ENCODE measurements at places on chromosomes 1 and 21.
A peak's percentile ranks its signal among the peaks of the same experiment; 100 is the strongest.

- DNase-seq, result no peak
Measured at GRCh38 chr1:205262731-205263171, 35.0 kb downstream of the TMCC2 start.

- no peak for DNase-seq
Measured at GRCh38 chr1:62386351-62387121, 50.3 kb upstream of the USP1 start.

DNA sequence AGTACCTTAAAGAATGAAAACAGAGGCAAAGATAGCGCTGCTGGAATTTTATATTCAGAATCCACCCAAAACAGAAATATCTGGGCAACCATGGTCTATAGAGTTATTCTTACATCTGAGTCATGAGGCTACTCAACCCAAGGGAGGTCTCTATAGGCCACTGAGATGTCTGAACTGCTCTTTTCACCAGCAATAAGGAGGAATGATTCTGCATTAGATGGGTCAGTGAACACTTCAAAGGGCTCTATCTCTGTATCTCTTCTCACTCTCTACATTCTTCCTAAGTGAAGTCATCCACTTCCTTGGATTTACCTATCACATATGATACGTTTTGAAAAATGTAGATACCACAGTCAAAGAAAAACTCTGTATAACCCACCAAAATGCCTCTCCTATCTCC, 90.2 kb upstream of the NGF start:
- no peak for DNase-seq

DNA sequence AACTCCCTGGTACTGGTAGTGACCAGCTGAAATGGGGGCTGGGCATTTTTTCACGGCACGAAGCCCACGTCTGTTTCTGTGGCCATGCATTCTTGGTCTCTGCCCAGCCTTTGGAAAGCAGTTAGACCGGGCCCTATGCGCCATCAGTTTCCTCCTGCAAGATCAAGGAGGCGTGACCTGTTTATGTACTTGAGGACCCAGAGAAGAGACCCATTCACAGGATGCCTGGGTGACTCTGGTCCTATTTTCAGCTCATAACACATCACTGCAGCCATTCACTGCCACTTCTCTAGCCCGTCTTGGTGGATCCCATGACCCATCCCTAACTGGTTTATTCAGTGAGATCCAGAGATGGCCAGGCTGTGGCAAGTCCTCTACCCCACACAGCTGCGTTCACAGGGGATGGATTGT, 70.4 kb downstream of the SPSB1 start:
- no peak for DNase-seq

GRCh38 chr1:195867638-195868037, 740.6 kb downstream of the KCNT2 start:
- no peak for DNase-seq

DNA sequence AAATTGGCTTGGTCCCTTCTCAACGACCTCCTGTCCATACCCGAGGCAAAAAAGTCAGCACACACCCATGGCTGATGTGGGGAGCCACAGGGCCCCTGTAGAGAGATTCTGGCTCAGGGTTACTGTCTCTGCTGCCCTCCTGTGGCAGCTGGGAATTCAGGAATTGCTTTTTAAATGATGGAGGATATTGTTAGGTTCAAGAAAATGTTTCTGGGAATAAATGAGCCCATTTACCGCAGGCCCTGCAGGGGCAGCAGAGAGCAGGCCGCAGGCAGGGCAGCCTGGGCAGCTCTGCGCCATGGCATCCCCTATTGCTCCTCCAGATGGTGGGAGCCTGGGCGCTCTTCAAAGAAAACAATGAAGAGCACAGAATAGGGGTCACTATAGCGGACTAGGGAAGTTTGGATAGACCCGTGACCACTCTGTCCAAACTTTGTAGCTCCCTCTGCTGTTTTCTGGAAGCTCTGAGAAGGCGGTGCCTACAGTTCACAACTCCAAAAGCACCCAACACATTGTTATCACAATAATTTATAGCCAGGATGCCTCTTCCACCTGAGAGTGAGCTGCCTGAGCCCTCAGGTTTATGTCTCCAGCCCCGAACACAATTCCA, 201.1 kb downstream of the BACH1 start:
- no peak for DNase-seq

GRCh38 chr1:203426870-203427269, 48.7 kb upstream of the PRELP start:
- no peak for DNase-seq

DNA sequence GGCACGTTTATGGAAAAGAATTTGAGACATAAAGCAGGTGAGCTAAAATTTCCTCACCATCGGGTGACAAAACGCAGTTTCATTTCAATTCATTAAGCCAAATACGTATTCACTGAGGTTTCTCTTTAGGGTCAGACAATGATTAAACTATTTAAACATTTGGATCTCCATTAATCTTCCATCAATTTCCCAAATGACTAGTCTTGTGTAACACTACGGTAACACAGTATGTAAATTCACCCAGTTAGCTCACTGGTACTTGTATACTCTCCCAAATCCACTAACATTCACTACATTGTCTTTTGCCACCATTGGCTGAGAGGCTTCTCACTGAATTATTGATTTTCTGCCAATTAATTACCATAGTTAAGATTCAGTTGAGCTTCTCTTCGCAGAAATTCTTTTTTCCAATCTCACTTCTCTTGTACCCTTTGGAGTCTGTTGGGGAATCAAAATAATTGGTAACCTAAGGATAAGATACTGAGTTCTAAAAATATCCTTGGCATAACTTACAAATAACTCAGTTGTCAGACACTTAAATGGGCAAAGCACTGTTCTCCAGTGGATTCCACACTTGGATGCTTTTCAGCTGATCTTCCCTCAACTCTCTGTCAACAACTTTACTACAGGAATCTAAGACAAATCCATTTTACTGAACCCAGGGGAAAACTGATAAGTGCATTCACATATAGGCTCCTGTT, 40.7 kb downstream of the SIPA1L2 start:
- DNase-seq, result no peak

GRCh38 chr1:55826381-55827080, 611.4 kb upstream of the USP24 start:
- DNase-seq, result no peak

GRCh38 chr1:12764016-12764415, 9.5 kb upstream of the PRAMEF12 start:
- no peak for DNase-seq

DNA sequence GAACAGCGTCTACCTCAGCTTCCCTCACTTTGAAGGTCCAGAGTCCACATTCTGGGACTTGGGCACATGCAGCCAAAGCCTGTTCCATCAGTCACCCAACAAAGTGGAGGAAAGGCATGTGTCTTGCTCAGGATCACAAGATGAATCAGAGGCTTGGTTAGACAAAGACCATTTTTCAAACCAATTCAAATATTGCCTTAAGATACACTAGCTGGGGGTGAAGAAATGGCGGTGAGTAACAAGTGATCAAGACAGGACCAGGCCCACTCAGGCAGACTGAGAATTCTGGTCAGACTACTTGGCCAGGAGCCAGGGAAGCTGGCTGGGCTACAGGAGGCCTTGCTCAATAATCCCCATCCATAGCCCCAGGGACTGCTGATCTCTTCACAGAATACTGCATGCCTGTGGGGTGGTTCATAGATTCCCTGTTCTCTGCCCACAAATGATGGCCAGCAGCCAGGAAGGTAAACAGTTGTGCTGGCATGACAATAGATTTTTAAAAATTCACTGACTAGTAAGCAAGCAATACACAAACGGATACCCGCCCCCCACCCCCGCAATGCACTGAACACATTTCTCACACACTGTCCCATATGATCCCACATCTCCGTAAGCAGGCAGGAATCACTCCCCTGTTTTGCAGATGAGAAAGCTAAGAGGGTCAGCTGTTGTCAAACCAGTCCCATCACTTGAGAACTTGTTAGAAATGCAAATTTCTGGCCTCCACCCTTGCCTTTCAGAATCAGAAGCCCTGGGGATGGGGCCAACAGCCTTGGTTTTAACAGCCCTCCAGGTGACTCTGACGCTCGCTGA, 27.2 kb downstream of the ERI3 start:
- no peak for DNase-seq

DNA sequence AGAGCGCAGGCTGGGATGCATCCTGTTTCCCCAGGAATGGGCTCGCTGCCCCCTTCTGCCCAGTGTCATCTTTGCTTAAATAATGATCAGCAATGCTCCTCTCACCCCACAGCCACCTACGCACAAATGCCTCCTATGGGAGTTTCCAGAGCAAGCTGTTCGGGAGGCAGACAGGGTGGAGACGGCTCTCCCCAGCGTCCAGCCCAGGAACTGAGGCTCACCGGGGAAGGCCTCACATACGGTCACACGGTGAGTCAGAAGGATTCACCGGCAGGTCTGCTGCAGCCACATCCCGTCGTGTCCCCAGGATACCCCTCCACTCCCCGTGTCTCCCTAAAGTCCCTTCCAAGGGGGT, 40.3 kb upstream of the RUNX3 start:
- DNase-seq, result no peak

DNA sequence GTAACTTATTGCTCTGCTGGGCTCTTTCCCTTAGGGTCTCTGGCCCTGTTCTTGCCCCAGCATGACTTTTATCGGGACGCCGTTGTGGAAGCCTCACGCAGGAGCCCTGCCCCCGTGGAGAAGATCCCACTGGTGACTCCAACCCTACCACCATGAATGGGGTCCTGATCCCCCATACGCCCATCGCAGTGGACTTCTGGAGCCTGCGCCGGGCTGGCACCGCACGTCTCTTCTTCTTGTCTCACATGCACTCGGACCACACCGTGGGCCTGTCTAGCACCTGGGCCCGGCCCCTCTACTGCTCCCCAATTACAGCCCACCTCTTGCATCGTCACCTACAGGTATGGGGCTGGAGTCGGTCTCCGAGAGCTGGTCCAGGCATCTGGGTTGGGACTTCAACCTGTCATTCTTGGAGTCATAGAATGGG, 322 bp downstream of the DCLRE1B start:
- DNase-seq, result peak; percentile 5

GRCh38 chr21:43851593-43851992, 13.4 kb upstream of the AGPAT3 start:
- DNase-seq, result no peak

DNA sequence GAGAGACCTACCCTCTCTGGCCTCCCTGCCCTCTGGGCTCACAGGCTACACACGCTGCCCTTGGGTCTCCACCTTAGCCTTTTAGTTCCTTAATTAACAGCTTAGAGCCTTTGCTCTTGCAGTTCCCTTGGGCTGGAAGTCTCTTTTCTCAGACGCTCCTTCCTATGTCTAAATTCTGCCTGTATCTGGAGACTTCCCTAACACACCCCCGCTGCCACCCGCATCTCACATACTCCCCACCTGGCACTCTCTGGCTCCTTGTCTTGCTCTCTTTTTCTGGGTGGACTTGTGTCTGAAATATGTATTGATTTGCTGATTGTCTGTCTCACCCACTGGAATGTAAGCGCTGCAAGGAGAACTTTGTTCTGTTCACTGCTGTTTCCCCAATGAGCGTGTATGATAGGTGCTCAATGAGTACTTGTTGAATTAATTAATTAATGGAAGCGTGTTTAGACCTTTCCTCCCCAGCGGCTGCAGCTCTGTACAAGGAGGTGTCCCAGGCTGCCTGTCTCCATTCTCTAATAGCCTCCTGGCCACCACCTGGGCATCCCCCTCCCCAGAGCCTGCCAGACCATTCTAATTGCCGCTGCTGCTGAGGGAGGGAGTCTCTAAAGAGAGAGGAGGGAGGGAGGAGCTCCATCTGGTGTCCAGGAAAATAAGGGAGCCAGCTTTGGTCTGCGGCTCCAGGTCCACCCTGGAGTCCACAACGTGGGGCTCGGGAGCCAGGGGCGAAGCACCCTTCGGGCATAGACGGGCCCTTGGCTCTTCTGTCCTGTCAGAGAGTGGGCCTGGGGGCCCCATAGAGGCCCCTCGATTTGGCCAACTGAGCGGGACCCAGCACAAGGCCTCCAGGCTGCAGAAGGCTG, 95.4 kb downstream of the RNF220 start:
- DNase-seq, result no peak

DNA sequence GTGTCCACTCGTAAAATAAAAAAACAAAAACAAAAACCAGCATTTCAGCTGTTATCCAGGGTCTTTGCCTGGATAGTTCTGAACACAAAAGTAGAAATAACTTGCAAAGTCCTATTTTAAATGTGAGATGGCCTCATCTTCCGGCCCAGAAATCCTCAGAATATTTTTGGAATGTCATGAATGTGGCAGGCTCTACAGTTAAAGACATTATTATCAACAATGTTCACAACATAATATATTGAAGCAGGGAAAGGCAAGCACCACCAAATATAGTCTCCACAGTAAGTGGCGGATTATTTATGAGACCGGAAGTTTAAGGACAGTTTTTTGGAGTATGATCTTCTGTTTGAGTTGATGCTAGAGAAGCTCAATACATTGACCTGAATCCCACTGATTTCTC, 1.2 kb upstream of the C1orf198 start:
- DNase-seq, result no peak

- no peak for DNase-seq
Measured at GRCh38 chr1:171218661-171219060, 29.6 kb upstream of the FMO1 start.

GRCh38 chr1:64917328-64917861, 49.0 kb downstream of the JAK1 start:
- no peak for DNase-seq

DNA sequence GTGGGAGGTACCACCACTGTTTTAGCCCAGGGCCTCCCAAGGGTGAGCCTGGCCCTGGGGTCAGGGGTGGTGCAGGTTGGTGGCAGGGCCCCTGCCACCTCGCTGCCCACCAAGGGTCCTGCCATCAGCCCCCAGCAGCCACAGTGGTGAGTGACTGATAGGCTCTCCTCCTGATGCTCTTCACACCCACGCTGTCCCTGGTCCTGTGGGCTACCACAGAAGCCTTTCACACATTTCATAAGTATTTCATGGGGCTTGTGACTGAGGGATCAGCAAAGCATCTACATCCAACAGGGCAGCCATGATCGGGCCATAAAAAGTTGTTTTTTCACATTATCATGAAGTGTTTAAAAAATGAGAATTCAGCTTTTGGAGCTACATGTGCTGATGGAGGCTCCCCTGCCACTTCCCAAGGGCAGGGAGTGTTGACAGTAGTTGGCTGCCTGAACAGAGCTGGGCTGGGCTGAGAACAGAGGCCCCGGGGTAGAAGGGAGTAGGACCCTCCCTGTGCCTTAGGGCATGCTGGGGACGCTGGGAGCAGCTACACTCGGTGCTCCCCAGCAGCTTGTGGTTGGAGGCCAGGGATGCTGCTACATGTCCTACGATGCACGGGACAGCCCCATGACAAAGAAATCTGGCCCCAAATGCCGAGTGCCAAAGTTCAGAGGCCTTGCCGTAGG, 73.1 kb upstream of the TMEM51 start:
- DNase-seq, result no peak

DNA sequence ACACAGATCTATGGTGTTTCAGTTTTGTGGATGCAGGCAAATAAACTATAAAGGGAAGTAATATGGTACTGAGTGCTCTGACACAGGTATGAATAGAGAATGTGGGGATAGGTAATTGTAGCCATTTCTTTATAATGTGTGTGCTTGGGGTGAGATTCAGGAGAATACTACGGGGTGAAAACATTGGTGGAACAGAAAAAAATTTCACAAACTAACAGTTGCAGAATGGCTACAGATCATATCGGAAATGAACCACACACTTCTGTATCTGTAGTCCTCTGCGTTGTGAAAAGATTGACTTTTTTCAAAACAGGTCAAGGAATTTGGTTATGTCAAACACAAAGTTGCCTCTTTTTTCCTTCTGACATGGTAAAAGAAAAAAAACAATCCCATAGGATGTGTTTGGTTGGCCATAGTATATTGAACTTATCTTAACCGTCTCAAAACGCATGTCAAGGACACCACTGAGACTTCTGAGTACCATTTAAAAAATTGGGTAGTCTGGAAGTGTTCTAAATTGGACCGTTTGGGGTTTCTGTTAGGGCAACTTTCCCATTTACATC, 1.1 kb upstream of the CDC73 start:
- no peak for DNase-seq

Measured in NCI-H1436 (cell line).